Left ventricle myocardium inferior (tissue), 1 donor: ENCODE measurements at places on chromosomes 1 and 21.

GRCh38 chr1:49190138-49190537 lies 413.4 kb upstream of the BEND5 start:
- no peak for DNase-seq

- no peak for DNase-seq
Observed at GRCh38 chr1:19635646-19636045, 8.5 kb upstream of the NBL1 start.

DNA sequence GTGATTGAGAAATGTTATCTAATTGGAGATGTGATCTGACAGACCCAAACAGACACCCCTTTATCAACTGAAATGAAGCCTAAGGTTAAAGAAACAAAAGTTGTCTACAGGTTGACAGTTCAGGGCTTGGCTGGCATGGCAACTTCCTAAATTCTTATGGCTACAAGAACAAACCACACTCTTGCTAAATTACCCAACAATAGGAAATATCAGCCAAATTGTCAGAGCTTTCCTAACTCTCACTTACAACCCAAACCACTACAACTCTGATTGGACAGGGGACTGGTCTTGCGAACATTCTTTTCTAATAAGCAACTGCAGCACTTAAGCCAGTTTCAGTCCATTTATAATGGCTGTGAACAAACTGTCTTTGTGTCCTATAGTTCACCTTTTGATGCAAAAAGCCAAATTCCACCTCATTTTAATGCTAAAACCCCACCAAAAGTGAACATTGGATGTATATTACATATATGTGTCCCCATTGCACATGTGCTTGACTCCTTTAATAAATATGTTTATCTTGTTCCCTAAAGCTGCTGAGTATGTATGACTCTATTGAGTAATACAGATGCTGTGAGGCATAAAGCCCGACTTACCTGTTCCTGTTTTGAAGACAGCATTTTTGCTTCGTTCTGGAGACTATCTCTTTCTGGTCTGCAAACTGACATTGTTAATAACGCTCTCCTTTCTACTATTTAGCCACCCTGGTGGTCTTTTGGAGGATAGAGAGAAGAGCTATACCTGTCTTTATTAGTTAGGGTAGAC lies 101.3 kb upstream of the HMCN1 start:
- DNase-seq = no peak

- no peak for DNase-seq
Observed at GRCh38 chr1:201112173-201112731, at the start of gene CACNA1S. Gene CACNA1S, minus strand, starts transcription at chr1:201112426. Its CDS starts 87 bp downstream, at chr1:201112339.

GRCh38 chr1:94045465-94046056 lies 75.4 kb downstream of the ABCA4 start:
- DNase-seq = peak; percentile 91
